Fibroblast of skin of back (primary cell): ENCODE measurements at places on chromosomes 1 and 21.

- no peak for DNase-seq
Measured at GRCh38 chr1:229137271-229137670, 133.6 kb upstream of the RAB4A start.

DNA sequence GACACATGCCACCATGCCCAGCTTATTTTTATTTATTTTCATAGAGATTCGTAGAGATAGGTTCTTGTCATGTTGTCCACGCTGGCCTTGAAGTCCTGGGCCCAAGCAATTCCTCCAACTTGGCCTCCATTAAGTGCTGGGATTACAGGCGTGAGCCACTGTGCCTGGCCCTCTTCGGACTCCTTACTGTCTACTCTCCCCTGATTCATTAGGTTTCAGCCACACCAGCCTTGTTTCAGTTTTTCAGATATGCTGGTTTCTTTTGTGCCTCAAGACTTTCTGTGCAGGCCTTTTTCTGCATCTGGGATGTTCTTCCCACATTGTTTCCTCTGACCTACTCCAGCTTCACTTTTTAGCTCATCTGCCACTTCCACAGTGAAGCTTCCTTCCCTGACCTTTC is 85.4 kb downstream of the CACNA1E start:
- no peak for DNase-seq

GRCh38 chr1:27566462-27567145 is 37.3 kb downstream of the AHDC1 start:
- no peak for DNase-seq

GRCh38 chr1:31624309-31624708 is 6.8 kb downstream of the HCRTR1 start:
- no peak for DNase-seq

DNA sequence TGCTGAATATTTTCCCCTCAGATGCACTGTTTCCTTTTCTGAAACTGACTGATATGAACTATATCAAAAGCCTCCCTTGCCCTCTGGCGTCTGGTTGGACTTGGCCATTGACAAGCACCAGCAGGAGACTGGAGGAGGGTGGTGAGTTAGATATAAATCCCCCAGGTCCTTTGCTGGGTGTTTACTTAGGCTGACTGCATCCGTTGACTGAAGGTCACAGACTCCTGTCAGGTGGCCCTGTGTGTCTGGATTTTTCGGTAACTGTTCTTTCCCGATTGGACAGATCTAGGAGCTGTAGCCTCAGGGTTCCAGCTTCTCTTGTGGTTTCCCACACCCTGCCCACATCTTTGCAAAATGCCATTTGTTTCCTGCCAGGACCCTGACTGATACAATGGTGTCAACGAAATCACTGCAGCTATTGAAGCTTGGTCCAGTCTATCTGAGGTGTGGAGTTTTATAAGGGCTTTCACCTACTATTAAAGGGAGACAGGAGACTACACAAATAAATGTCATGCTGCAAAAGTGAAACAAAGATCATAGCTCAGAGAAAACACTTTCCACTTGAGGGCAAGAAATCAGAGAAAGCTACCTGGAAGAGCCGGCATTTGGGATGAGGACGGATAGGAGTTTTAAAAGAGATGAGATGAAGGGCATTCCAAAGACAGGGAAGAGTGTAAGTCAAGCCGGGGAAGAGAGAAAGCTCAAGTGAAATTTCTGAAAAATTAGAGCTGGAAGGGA is 1.5 kb upstream of the MAGI3 start:
- DNase-seq, result no peak

DNA sequence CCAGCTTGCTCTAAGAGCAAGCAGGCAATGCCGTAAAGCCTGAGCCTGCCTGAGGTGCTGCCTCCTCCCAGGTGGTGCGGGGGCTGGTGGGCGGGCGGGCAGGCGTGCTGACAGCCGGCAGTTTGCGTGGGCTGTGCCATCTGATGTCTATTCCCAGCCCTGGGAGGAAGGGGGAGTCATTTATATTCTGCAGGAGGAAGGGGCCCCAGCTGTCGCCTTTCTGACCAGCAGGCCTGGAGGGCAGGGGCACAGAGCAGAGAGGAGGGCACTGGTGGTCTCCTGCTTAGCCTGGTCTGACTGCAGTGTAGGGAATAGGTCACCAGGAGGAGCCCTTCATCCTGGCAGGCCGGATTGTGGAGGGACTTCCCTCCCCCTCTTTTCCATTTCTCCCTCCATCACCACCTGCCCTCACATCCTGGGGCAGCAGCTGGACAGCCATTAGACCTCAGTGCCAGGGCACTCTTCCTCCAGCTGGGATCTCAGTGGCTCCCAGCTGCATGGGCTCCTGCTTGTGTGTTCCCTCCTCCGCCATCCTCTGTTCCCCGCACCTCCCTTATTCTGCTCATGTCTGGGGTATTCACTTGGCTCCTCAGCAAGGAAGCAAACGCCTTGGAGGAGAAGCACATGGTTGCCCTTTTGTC is 4.4 kb downstream of the CYB561D1 start:
- peak; percentile 31 for DNase-seq

- DNase-seq, result no peak
Measured at GRCh38 chr1:168552961-168553360, 9.2 kb upstream of the XCL2 start.

DNA sequence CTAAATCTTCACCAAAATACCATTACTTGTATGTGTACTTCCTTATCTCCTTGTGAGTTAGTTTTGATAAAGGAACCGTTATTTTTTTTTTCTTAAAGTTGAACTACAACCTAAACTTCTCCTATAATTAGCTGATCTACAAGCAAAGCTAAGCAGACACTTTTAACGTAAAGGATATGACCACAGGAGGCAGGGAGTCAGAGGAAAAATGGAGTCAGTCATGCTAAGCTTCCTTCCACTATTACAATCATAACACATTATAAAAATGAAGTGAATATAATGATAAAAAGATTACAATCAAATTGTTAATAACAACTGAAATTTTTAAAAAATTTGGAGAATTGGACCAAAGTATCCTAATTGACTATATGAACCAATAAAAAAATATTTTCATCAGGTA is 892.6 kb downstream of the KCNT2 start:
- no peak for DNase-seq

DNA sequence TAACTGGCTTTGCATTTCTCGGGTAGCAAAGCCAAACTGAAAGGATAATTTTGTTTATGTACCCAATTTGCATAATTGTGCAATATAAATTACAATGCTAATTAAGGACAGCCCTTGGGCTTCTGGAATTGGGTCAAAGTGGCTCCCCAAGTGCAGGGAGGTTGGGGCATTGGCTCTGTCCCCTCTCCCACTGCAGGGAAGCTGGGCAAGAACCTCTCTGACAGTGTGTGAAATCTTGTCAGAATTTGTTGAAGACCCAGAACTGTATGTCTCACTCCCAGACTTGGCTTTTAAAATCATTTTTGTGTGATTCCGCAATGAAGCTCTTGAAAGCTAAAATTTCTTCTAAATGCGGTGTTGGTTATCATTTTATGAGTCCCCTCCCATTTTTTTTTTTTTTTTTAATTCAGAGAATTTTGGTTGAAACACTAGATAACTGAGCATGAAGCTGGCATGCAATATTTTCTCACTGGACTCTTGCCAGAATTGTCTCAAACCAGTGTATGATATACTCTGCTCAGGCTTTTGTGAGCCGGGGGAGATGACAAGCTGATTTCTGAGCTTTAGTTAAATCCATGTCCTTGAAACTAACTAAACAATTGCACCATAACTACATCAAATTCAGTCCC is 878.9 kb upstream of the CXADR start:
- peak; percentile 28 for DNase-seq

DNA sequence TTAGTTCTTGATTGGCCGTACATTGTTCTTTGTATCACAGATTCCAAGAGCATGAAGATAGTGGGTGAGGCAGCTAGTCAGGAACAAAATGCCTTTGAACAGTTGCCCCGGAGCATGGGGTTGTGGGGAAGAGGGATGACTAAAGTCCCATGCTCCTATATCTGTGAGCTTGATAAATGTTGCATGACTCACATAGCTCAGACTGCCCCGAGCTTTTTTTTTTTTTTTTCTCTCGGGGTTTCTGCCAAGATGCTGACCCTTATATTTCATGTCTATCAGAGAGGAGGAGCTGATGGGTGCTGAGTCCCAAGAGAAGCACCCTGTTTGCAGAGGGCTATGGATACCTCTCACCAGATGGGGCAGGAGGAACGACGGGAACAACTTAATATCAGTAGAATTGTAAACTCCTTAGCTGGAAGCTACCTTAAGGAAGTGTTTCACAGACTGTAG is 40.6 kb downstream of the SRRM1 start:
- DNase-seq, result peak; percentile 97

GRCh38 chr1:222582099-222582774 is 7.5 kb downstream of the TAF1A start:
- DNase-seq, result peak; percentile 21

DNA sequence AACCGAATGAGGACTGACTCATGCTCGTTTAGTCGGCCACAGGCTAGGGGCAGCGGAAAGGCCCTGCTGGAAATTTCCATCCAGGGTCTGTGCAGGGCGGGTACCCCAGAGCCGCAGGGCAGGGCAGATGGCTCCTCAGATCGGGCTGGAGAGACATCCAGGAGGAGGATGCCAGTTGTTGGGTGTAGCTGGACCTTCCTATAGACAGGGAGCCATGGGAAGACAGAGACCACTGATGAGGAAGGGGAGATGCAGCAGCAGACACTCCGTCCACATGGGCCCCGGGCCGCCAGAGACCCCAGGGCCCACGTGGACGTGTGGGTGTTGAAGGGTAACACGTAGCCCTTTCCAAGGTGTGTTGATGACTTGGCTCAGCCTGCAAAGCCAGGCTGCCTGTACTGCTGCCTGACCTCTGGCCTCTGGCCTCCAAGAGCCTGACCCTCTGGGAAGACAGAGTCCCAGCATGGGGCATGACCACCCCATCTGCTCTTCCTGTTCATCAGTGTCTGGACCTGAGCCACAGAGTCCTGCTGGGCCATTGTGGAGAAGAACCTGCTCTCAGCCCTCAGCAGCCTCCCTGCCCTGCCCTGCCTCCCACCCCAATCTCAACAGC is 4.8 kb downstream of the GNG4 start:
- no peak for DNase-seq

- no peak for DNase-seq
Measured at GRCh38 chr1:85339656-85340399, 63.4 kb upstream of the BCL10 start.

GRCh38 chr21:26506956-26507355 is 66.1 kb downstream of the CYYR1 start:
- DNase-seq, result peak; percentile 83

GRCh38 chr1:31780632-31781031 is 16.5 kb upstream of the ADGRB2 start:
- no peak for DNase-seq

GRCh38 chr1:157073944-157074685 is 25.5 kb downstream of the ETV3L start:
- peak; percentile 62 for DNase-seq

DNA sequence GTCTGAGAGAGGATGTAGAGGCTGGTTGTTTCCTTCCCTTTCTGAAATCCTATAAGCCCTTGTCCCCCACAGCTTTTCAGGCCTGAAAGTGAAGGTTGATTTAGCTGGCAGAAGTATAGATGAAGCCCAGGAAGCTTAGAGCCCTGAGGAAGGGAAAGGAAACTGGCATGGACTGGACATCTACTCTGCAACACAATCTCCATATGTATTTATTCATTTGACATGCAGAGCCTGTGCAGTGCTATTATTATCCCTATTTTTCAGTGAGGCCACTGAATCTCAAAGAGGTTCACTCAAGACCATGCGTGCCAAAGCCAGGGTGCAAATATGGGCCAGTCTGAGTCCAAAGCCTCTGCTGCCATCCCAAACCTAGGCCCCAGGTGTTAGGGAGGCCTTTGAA is 78.5 kb upstream of the KCND3 start:
- DNase-seq, result no peak

DNA sequence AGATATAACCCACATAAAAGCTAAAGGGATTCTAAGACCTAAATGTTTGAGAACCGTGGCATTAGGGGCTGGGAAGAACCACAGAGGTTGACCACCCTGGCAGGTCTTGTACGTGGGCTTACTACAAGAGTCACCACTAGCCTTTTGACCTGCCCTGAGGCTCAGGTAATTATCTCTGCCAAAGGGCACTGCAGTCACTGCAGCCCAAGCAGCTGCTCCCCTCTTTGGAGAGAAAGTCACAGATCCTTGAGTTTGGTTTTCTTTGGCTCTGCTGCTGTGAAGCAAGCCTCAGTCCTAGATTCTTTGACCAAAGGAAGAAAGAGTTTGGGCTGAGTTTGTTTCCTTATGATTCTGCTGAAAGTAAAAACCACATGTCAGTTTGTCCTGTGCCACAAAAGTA is 11.6 kb downstream of the PARK7 start:
- DNase-seq, result no peak

DNA sequence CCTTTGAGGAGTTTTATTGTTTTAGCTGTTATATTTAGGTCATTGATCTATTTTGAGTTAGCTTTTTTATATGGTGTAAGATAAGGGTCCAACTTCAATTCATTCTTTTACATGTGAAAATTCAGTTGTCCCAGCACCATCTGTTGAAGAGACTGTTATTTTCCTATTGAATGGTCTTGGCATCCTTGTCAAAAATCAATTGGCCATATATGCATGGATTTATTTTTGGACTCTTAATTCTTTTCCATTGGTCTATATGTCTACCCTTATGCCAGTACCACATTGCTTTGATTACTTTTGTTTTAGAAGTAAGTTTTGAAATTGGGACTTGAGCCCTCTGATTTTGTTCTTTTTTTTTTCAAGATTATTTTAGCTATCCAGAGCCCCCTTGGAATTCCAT is 35.8 kb upstream of the HUNK start:
- no peak for DNase-seq

- no peak for DNase-seq
Measured at GRCh38 chr1:226873771-226874578, 3.6 kb downstream of the PSEN2 start.
